Aorta (tissue), 5 donors: ENCODE measurements at places on chromosomes 6 and 20. TPM values are rescaled to one million over a fixed set of nuclear protein-coding genes. Genes with fewer than 3 reads are reported as not detected.

DNA sequence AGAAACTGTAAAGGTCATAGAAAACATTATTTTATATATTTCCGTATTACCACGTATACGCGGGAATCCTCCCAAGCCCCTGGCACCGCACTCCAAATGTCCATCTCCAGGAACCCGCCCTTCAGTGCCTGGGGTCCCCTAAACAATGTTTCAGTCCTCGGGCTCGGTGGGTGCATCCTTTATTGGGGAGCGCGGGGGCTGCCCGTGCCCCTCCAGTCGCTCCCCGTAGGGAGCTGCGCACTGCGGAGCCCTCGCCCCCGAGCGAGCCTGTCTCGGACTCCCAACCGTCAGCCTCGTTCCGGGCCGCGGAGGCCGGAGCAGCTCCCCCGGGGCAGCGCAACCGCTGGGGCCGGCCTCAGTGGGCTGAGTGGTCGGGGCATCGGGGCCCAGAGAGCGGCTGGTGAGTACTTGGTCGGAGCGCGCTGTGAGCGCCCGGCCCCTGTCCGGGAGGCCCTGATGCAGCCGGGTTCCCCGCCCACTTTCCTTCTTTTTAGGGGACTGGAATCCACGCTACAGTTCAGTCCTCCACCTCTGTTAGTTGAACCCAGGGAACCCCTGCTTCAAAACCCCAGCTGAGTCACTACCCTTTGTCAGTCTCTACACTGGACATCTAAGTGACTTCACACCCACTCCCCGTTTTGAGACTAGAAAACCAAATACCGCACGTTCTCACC lies at the start of gene DNAH8:
Gene DNAH8 (plus strand): TSS at position 296 of the 674 bp plus-strand sequence. CDS start 7,499 bp downstream, outside the sequence.
- H3K27ac ChIP-seq = no peak within 1 kb of the TSS
- no peaks in the 10 kb centered on the region for H3K36me3 ChIP-seq
- peak within 1 kb of the TSS; percentile 30 for H3K4me3 ChIP-seq
- H3K27me3 ChIP-seq = peaks cover 3% of the 10 kb centered on the region

DNA sequence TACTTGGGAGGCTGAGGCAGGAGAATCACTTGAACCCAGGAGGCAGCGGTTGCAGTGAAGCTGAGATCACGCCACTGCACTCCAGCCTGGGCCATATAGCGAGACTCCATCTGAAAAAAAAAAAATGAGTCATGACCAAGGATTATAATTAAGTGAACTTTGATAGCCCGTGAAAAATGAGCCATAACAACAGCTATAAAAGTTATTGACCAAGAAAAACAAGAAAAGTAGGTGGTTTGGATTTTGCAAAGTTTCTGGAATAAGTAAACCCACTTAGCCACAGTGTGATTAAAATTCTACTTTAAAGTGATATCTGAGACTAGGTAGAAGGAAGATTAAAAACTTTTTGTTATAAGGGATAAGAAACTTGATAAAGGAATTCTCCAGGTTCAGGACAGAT lies 25.9 kb upstream of the BCLAF1 start:
- DNase-seq = no peak
- H3K4me3 ChIP-seq = no peak overlapping the region
- H3K27ac ChIP-seq = no peak overlapping the region
- H3K27me3 ChIP-seq = no peaks in the 10 kb centered on the region
- H3K36me3 ChIP-seq = no peaks in the 10 kb centered on the region
- H3K4me1 ChIP-seq = peaks cover 2% of the 10 kb centered on the region

GRCh38 chr6:164455835-164456234 lies 853.6 kb downstream of the C6orf118 start:
- H3K27me3 ChIP-seq = no peaks in the 10 kb centered on the region
- DNase-seq = no peak
- no peak overlapping the region for H3K4me3 ChIP-seq
- H3K4me1 ChIP-seq = no peaks in the 10 kb centered on the region
- H3K36me3 ChIP-seq = no peaks in the 10 kb centered on the region

Gene WASF1
- total RNA-seq = 10.3 TPM

DNA sequence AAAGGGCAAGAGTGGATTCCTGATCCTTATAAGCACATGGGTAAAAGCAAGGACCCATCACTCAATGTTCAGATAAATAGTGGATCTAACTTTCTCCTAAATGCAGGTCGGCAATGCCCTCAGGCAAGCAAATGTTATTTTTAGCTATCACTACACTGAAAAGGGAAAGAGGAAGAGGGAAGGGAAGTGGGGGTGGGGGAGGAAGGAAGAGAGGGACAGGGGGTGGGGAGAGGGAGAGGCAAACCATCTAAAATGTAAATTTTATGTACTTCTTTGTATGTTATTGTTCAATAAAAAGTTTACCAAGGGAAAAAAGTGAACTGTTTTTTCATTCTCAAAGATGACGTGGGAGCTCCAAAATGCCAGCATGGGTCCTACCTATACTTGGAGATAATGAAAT lies 44.2 kb downstream of the CHD6 start:
- no peak for DNase-seq
- H3K4me1 ChIP-seq = peaks cover 4% of the 10 kb centered on the region
- no peaks in the 10 kb centered on the region for H3K27me3 ChIP-seq
- no peak overlapping the region for H3K27ac ChIP-seq

Gene HSPA1L
- 1.9 TPM for total RNA-seq

Gene TMX4
- 54.2 TPM for total RNA-seq

Gene FERMT1
- 0.39 TPM for total RNA-seq

- H3K4me3 ChIP-seq = no peak overlapping the region
- no peaks in the 10 kb centered on the region for H3K4me1 ChIP-seq
- H3K36me3 ChIP-seq = no peaks in the 10 kb centered on the region
- no peak for DNase-seq
Observed at GRCh38 chr6:21500314-21501020, 93.1 kb upstream of the SOX4 start.

Gene ZSCAN12
- 7.0 TPM for total RNA-seq

GRCh38 chr6:39812853-39813533 lies 20.8 kb downstream of the DAAM2 start:
- no peaks in the 10 kb centered on the region for H3K27me3 ChIP-seq
- H3K4me3 ChIP-seq = no peak overlapping the region
- peaks cover 19% of the 10 kb centered on the region for H3K4me1 ChIP-seq

DNA sequence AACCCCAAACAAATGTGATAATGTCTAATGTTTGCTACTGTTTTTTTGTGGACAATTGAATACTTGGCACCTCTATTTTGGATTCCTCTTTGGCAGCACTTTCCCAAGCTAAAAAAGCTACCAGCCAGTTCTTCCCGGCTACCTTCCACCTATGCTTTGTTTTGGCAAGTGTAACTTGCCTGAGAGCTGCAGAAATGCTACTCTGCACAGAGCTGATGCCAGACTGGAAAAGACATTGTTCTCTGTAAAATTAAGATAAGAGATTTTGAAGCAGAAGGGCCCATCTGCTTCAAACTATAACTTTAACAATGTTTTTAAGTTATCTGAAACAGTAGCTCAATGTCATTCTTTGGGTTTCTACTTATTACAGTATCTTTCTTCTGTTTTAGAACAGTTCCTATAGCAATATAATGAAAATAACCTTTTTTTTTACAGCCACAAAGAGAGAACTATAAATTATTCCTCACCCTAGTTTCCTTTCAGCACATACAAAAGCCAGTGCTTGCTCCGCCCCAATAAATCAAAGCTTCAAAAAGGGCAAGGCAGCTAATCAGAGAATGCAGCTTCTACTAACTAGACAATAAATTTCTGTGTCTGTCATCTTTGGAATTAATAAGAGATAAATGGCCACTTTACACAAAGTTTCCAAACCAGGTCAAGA lies 183.1 kb downstream of the UBE3D start:
- DNase-seq = no peak
- H3K27me3 ChIP-seq = no peaks in the 10 kb centered on the region
- H3K4me3 ChIP-seq = no peak overlapping the region
- no peak overlapping the region for H3K27ac ChIP-seq
- no peaks in the 10 kb centered on the region for H3K36me3 ChIP-seq

GRCh38 chr6:53862662-53863462 lies 68.1 kb downstream of the LRRC1 start:
- no peaks in the 10 kb centered on the region for H3K36me3 ChIP-seq
- H3K27ac ChIP-seq = peak overlapping the region; percentile 60
- no peak for DNase-seq
- H3K27me3 ChIP-seq = no peaks in the 10 kb centered on the region

DNA sequence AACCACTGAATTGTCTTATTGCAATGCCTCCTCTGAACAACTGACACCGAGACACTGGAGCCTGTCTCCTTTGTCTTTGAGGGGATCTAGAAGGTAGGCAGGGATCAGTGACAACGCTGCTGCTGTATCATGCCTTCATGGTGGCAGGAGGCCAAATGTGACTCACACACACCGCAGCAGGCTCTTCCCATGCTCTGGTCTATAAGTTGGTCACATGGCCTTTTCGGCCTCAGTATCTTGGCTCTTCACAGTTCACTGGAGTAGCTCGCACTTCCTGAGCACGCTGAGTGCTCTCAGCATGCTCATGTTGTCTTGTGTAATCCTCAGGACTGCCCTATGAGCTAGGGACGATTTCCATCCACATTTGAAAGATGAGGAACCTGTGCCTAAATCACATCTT lies 167.4 kb upstream of the PCSK2 start:
- no peak for DNase-seq
- H3K27me3 ChIP-seq = no peaks in the 10 kb centered on the region
- H3K27ac ChIP-seq = no peak overlapping the region
- H3K4me1 ChIP-seq = no peaks in the 10 kb centered on the region
- H3K4me3 ChIP-seq = no peak overlapping the region

- no peaks in the 10 kb centered on the region for H3K4me1 ChIP-seq
- no peaks in the 10 kb centered on the region for H3K36me3 ChIP-seq
- no peak overlapping the region for H3K27ac ChIP-seq
- no peaks in the 10 kb centered on the region for H3K27me3 ChIP-seq
- H3K4me3 ChIP-seq = no peak overlapping the region
Observed at GRCh38 chr20:63702036-63702665, 5.6 kb downstream of the ARFRP1 start.

GRCh38 chr6:21582651-21583050 lies 10.9 kb upstream of the SOX4 start:
- H3K27ac ChIP-seq = no peak overlapping the region
- no peaks in the 10 kb centered on the region for H3K27me3 ChIP-seq
- H3K4me3 ChIP-seq = no peak overlapping the region
- H3K4me1 ChIP-seq = no peaks in the 10 kb centered on the region
- H3K36me3 ChIP-seq = no peaks in the 10 kb centered on the region

Gene RPS6KA2
- 43.2 TPM for total RNA-seq

Gene EPPIN
- not detected for total RNA-seq

GRCh38 chr6:1020133-1020532 lies 291.8 kb upstream of the FOXQ1 start:
- H3K27me3 ChIP-seq = no peaks in the 10 kb centered on the region
- DNase-seq = no peak
- H3K4me1 ChIP-seq = no peaks in the 10 kb centered on the region
- H3K36me3 ChIP-seq = no peaks in the 10 kb centered on the region

- H3K27ac ChIP-seq = no peak overlapping the region
- H3K4me1 ChIP-seq = no peaks in the 10 kb centered on the region
- DNase-seq = no peak
- no peak overlapping the region for H3K4me3 ChIP-seq
- no peaks in the 10 kb centered on the region for H3K36me3 ChIP-seq
- H3K27me3 ChIP-seq = no peaks in the 10 kb centered on the region
Observed at GRCh38 chr6:104013312-104013971, 846.3 kb downstream of the HACE1 start.

Gene ANKRD66
- not detected for total RNA-seq

DNA sequence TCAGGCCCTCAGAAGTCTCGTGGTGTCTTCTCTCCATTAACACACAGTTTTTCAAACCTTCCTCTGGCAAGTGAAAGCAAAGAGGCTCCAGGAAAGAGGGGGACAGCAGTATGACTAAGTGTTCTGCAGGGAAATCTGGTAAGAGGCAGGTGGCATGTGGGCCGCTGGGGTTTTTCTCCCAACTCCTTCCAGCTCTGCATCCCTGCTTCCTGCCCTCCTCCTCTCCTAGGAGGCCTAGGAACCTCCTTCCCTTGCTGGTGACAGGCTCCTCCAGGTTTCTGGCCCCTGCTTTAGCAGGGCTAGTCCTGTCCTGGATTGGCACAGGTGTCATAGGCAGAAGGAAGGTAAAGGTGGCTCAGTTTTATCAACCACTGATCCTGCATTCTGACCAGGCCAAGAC lies 7.6 kb upstream of the ITCH start:
- no peaks in the 10 kb centered on the region for H3K4me1 ChIP-seq
- no peaks in the 10 kb centered on the region for H3K36me3 ChIP-seq
- DNase-seq = no peak
- no peaks in the 10 kb centered on the region for H3K27me3 ChIP-seq
- H3K4me3 ChIP-seq = no peak overlapping the region

Gene DDO
- total RNA-seq = 2.5 TPM

DNA sequence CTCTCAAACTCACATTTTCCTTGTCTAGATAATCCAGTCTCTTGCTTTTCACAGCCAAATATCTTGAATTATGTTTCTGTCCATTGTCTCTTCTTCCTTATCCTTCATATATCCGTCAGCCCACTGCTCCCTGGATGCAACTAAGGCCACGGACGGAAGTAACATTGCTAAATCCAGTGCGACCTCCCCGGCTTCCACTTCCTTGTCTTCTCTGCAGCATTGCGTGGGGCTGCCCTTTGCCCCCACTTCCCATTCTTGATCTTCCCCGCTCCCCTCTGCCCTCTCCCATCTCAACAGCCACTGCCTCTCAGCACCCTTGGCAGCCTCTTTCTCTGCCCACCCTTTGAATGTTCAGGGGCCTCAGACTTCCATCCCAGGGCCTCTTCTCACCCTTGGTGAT lies 190.4 kb upstream of the UST start:
- no peaks in the 10 kb centered on the region for H3K4me1 ChIP-seq
- H3K27me3 ChIP-seq = no peaks in the 10 kb centered on the region
- H3K4me3 ChIP-seq = no peak overlapping the region
- no peaks in the 10 kb centered on the region for H3K36me3 ChIP-seq
- DNase-seq = no peak

DNA sequence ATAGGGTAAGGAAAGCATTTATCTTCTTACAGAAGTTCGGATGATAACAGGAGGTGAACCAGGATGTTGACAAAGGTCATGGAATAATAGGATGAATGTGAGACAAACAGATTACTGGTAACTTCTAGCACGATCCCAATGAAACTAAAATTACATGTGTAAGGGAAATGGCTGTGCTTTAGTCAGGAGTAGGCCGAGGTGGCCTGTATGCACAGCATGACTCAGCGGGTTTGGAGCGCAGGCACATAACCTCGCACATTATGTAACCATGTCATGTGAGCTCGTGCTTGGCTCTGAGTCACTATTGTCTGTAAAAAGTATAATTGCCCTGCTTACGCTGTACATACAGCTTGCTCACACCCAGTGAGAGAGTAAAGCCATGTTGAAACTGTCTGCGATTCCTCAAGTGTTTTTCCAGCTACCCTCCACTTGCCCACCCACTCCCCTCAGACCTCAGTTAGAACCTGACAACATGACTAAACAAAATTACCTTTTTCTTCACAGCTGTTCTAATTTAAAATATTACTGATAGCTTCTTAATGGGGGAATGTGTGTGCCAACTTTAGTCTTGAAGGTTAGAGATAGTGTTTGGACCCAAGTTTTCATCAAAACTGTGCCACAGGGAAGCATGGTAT lies 8.2 kb downstream of the CYB5R4 start:
- H3K27me3 ChIP-seq = no peaks in the 10 kb centered on the region
- peaks cover 6% of the 10 kb centered on the region for H3K36me3 ChIP-seq
- peak; percentile 83 for DNase-seq
- H3K4me1 ChIP-seq = peaks cover 5% of the 10 kb centered on the region
- H3K27ac ChIP-seq = no peak overlapping the region

Gene SASH1
- total RNA-seq = 120 TPM
